ENCODE measurements at places on chromosomes 6 and 20. TPM values are rescaled to one million over a fixed set of nuclear protein-coding genes. Genes with fewer than 3 reads are reported as not detected.
A peak's percentile ranks its signal among the peaks of the same experiment; 100 is the strongest.

The NKX2-4 gene
- not detected for total RNA-seq

The TNFAIP3 gene
- 663 TPM for total RNA-seq

The AVP gene
- not detected for total RNA-seq

DNA sequence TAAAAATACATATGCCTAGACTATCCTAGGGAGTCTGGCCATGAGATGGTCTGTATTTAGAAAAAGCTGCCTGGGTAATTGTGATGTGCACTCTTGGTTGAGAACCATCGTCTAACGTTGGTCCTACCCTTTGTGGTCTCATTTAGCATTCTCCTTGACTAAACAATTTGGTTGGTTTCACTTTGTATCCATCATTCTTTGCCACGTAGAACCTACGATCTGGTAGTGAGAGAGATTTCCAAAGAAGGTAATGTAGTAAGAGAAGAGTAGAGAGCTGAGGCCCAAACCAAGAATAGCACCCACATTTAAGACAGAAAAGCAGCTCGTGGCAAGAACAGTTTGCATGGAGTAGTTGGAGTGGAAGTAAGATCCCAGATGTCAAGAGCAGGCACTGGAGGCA is 219.8 kb downstream of the TMEM200A start:
- peak overlapping the region; percentile 35 for H3K27ac ChIP-seq
- H3K36me3 ChIP-seq: no peaks in the 10 kb centered on the region
- peaks cover 10% of the 10 kb centered on the region for H3K4me1 ChIP-seq
- H3K27me3 ChIP-seq: no peaks in the 10 kb centered on the region

- H3K27ac ChIP-seq: no peak overlapping the region
- no peaks in the 10 kb centered on the region for H3K4me1 ChIP-seq
- no peaks in the 10 kb centered on the region for H3K27me3 ChIP-seq
- no peak for ATAC-seq
- no peak overlapping the region for H3K4me3 ChIP-seq
Measured at GRCh38 chr20:14906908-14907434, 569.6 kb upstream of the FLRT3 start.

DNA sequence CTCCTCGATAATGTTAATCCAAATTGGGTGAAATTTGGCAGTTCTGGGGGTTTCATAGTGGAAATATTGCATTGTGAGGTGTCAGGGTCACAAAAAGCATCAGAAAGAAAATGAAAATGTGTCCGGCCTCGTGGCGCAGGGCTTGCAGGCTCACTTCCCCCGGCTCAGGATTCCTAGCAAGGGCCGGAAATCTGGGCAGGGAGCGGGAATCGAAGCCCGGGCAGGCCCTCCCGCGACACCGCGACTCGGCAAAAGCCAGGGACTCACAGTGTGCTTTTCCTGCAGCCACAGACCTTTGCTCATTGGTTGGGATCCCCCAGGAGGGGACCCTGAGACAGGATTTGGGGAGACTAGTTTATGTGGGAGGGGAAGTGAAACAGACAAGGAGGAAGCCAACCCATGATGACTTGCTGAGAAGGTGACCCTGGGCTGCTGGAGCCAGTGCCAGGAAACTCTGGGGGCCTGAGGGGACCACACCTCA is 847 bp upstream of the CD93 start:
- H3K27me3 ChIP-seq: peaks cover 3% of the 10 kb centered on the region
- peak overlapping the region; percentile 84 for H3K27ac ChIP-seq
- no peak for ATAC-seq
- H3K4me3 ChIP-seq: peak overlapping the region; percentile 73

GRCh38 chr6:41722969-41723529 is 12.4 kb downstream of the TFEB start:
- no peaks in the 10 kb centered on the region for H3K27me3 ChIP-seq
- ATAC-seq: no peak
- no peak overlapping the region for H3K27ac ChIP-seq
- no peaks in the 10 kb centered on the region for H3K36me3 ChIP-seq

Measured in activated T-helper 17 cell treated with anti-CD3 and anti-CD28 coated beads, Interleukin-2, amount 50 U/mL, for 72 hours (primary cell).